ENCODE measurements at places on chromosomes 12 and 14.

GRCh38 chr12:52699960-52700359 is 3.4 kb downstream of the KRT77 start:
- DNase-seq: no peak

GRCh38 chr12:94230357-94230905 is 82.1 kb downstream of the PLXNC1 start:
- no peak for DNase-seq

GRCh38 chr12:3480764-3481163 is 10.2 kb upstream of the PRMT8 start:
- no peak for DNase-seq

DNA sequence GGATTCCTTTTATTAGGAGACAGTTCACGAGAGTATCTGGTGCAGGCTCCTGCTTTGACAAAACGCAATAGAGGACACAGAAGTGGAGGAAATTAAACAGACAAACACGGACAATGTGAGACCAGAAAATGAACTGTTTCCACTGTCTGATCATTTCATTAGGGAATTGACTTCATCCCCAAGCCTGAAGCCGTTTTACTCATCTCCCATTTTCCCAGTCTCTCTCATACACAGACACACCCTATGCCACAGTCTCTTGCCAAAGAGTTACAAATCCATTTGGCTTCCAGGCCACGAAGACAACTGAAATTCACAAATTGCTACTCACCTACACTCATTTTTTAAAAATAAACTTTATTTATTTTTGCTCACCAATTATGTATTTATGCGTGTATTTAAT is 1087.8 kb upstream of the TMEM132C start:
- no peak for DNase-seq

- no peak for DNase-seq
These were observed 161.3 kb downstream of the RPL10L start for GRCh38 chr14:46490238-46490685.

- DNase-seq: no peak
These were observed 117.8 kb downstream of the DUSP6 start for GRCh38 chr12:89234324-89235114.

GRCh38 chr12:6215932-6216494 is 15.8 kb downstream of the CD9 start:
- DNase-seq: no peak

DNA sequence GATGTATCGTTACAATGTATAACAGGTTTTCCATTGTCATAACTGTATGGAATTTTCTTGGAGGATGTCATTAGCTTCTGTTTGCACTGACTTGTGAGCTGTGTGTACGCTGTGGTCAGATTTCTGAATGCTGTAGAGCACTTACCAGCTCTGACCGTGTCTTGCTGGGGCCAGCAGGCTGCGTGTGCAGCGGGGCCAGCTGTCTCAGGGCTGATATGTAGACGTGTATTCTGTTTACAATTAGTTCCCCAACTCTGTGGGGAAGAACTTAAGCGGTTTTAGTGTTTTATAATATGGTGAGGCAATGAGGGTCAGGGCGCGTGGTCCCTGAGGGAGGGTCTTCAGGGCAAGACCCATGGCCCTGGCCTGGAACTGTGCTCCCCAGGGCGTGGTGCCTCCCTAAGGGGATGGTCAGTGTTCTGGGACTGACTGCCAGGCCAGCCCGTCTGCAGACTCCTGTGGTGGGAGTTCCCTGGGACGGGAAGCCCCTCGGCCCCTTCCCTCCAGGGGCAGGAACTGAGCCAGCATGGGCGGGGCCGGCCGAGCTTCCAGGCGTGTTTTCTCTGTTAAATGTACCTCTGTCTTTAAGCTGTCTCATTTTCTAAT is 18.7 kb downstream of the XRCC3 start:
- DNase-seq: no peak

- no peak for DNase-seq
These were observed 6.0 kb upstream of the CIROP start for GRCh38 chr14:23110579-23111365.

DNA sequence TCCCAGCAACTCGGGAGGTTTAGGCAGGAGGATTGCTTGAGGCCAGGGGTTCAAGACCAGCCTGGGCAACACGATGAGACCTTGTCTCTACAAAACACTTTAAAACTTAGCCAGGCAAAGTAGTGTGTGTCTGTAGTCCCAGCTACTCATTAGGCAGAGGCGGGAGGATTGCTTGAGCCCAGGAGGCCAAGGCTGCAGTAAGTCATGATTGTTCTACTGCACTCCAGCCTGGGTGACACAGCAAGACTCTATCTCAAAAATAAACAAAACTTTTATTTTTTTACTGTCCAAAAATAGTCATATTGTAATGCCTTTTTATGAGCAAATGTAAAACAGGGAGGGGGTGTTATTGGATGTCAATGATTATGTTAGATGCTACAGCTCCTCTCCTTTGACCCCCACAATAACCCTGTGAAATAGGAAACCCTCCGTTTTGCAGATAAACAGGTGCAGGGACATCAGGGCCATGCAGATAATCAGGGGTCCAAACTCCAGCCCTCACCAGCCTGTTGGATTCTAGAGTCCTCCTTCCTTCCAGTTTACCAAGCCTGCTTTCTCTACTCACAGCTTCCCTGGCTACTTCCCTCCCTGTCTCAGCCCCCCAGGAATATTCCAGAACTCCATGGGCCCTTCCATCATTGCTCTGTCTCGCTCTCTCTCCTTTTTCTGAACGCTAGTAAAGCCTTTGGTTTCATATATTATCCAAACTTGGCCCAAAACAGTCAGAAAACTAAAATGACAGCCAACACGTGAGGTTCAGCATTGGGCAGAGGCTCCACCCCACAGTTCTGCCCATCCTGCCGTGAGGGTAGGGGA is 5.9 kb upstream of the FBLN5 start:
- DNase-seq: no peak

DNA sequence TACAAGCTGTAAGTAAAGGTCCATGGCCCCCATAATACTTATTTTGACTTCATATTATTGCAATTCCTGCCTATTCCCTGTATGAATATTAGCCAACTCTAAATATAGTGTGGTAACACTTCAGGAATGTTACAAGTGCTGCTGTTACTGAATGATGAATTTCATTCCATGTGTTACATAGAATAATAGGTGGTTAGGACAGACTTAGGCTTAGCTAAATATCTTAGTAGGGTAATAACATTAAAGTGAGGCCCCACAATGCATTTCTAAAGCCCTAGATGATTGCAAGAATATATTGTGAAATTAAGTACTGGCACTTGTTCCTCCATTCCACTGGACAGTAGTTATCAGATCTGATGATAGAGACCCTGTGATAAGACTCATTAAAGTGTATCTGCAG is 182.7 kb downstream of the PCNX1 start:
- DNase-seq: no peak

- DNase-seq: no peak
These were observed 36.5 kb downstream of the LRIG3 start for GRCh38 chr12:58883576-58884334.

DNA sequence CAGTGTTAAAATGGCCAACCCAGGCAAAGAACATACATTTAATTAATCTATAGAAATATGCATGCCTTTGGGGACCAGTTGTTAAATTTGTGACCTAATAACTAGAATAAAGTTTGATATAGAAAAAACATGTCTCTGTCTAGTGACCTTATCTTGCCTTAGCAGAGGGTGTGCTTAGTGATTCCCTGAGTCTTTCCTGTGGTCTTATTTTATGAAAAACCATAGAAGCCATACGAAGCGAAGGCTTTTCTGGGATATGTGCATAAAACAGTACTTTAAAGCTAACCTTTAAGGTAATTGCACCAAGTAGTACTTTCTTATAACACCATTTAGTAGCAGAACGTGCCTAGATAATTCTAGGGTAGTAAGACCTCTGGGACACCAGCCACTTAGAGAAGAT is 379.4 kb downstream of the ZFP36L1 start:
- no peak for DNase-seq

- DNase-seq: no peak
These were observed 74.4 kb downstream of the SLC24A4 start for GRCh38 chr14:92397150-92397952.

DNA sequence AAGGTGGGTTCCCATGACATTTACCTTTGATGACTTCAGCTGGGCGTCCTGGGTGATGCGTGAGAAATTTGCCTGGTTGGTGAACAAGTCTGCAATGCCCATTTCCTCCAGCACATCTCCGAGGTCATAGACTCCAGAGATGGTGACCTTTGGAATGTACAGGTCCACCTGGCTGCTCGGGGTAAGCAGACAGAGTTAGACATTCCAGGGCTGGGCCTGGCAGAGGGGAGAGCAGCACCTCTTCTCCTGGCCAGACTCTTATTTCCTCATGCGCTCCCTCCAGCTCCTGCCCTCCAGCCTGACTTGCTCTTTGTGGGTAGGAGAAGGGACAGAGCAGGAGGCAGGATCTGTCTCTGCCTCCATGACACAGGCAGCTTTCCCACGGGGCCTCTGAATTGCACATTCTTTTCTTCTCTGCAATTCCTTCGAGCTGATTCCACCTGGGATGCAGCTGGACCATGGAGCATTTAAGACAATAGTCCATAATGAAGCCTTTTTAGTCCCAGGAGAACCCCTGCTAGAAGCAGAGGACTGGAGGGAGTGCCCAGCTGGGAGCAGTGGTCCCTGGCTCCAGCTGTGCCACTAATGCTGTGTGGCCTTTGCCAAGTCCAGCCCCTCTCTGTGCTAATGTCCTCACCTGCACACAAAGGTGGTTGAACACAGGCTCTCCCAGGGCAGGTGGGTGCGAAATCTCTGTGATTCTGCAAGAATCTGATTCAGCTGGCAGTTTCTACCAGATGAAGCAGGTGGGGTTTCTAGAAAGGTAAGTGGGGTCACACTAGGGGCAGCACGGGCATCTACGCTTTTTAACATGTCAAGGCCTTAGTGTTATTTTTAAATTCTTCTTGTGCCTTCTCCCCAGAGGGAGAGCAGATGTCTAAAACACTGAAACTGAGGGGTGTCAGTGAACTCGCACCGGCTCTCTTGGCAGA is 13.2 kb upstream of the SERPINA10 start:
- DNase-seq: no peak

DNA sequence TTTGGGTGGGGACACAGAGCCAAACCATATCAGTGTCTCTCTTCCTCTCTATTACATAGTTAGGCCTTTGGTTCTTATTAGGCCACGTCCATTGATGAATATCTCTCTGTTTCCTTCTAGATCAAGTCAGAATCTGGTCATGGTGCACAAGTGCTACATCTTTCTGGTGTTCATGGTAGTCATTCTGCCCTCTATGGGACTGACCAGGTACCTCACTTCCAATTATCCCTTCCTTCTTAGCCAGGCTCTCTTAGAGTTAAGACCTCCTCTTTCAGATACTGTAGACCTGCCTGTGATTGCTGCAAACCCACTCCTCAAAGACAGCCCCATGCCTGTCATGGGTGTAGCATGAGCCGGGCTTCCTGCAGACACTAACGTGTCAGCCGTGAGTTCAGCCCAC is 25.2 kb downstream of the NGB start:
- no peak for DNase-seq

DNA sequence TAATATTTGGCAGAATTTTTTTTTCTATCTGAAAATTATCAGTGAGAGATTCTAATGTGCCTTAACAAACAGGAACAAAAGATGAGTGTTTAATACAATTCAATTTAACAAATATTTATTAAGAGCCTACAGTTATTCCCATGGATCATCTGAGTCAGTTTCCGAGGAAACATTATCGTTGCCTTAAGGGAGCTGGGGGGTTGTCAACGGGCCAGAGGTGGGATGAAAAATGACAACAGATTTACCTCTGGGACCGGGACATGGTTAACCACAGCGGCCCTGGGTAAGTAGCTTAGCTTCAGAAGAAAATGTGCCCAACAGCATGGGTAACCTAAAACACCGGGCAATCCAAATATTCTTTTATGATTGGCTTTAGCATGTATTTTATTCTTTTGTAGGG is 113.6 kb downstream of the DAD1 start:
- DNase-seq: no peak

DNA sequence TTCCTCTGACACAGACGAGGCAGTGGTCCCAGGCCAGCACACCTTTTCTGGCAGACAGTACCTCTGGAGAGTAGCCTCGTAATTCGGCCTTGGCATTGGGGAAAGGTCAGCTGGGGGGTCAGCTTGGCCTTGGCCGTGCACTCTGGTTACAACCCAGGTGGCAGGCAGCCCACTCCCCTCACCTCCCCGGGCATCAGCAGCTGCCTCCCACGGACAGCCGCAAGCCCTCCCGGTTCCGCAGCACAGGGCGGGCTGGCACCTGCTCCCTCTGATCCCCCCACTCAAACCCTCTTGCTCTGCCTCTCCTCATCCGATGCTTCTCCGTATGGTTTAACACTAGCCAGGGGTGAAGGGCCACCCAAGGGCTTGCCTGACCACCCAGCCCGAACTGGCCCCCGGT is 50.6 kb downstream of the TEAD4 start:
- no peak for DNase-seq

GRCh38 chr12:129762436-129762835 is 141.4 kb downstream of the TMEM132D start:
- no peak for DNase-seq

- no peak for DNase-seq
These were observed 1.0 kb upstream of the SUDS3 start for GRCh38 chr12:118375348-118375747.

DNA sequence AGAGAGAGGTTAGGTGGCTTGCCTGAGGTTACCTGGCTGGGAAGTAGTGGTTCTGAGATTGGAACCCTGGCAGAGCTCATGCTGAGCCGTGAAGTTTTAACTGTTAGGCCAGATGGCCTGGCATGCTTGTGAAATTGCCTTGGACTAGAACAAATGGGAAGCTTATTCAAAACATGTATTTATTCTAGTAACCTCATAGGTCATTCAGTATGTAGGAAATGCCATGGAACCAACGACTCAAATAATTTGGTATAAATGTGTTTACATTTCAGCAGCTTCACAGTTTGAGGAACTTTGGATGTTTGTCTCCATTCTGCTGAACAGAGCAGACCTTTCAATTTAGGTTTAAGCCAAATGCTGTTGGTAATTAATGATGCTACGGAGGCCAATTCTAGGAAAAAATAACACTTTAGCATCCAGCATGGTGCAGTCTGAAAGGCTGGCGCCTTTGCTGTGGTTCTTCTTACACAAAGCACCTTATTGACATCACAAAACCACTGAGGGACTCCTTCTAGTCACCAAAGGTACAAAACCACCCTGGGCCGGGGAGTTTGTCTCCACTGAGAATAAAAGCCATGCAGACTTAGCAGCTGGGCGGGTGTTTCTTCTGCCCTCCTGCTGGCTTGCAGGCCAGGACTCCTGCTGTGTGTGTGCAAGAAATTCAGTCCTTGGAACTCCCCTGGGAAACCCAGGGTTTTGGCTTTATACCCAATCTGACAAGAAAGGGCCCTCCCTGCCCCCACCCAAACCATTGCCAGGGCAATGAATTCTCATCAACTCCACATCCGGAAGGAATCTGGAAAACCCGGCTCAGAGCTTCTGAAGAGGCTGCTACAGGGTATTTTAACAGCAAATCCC is 64.2 kb downstream of the ELK3 start:
- no peak for DNase-seq
